ENCODE measurements at places on chromosomes 16 and 17.

- no peak for DNase-seq
Observed at GRCh38 chr16:61579195-61579594, 457.0 kb downstream of the CDH8 start.

- no peak for DNase-seq
Observed at GRCh38 chr16:66581246-66581952, 2.1 kb downstream of the CMTM2 start.

GRCh38 chr16:88456356-88457292 is 3.5 kb downstream of the ZFPM1 start:
- no peak for DNase-seq

DNA sequence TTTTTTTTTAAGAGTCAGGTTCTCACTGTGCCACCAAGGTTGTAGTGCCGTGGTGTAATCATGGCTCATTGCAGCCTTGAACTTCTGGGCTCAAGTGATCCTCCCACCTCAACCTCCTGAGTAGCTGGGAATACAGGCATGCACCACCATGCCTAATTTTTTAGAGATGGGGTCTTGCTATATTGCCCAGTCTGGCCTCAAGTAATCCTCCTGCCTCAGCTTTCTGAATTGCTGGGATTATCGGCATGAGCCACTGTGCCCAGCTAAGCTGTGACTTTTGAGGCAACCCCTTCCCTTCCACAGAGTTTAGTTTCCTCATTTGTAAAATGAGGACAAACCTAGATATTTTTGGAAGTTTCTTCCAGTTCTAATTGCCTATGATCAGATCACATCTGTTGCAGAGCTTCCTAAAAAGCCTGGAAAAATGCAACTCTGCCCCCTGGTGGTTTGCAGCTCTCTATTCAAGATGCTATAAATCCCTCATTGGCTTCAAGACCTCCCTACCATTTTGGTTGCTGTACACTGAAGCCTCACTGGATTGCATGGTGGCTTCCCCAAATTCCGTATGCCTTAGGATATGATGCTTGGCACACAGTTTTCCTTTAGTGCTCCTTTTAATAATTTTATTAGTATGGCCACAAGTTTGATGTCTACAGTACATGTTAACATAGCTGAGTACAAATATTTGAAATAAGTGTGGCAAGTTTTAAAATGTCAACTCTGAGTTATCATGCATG is 19.3 kb downstream of the GDE1 start:
- DNase-seq: peak; percentile 69

GRCh38 chr17:70190959-70191805 is 21.9 kb downstream of the KCNJ2 start:
- DNase-seq: no peak

DNA sequence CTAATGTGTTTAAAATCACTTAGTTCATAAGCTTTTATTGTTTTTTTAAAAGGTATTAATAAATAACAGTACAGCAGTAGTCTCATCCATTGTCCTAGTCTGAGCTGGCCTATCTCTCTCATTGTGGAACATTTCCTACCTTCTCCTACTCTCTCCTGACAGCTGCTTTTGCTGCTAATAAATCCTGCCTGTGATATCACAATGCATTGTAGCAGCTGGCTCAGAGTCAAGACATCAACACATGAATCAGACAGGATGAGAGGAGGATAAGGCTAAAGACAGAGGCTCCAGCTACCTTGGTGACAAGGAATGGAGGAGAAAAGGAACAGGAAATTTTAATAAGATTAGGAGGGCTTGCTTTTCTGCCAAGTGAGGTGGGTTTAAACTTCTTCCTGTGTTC is 626.1 kb downstream of the HS3ST4 start:
- DNase-seq: no peak

- no peak for DNase-seq
Observed at GRCh38 chr17:40545660-40546059, 19.6 kb downstream of the CCR7 start.

DNA sequence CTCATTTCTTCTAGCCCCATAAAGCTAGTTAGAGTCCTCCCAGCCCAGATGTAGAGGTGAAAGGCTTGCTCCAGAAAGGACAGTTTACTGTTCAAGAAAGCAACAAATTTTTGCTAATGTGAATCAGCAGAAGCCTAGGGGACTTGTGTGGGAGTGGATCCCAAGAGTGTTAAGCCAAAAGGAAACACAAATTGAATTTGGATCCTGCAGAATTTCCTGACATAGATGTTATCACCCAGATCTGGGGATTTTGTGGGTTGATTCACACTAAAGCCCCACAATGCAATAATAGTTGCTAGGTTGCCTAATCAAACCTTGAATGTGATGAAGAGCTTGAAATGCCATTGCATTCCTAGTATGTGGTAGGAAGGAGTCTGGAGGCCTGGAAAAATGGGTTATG is 135.2 kb upstream of the HS3ST3A1 start:
- no peak for DNase-seq

DNA sequence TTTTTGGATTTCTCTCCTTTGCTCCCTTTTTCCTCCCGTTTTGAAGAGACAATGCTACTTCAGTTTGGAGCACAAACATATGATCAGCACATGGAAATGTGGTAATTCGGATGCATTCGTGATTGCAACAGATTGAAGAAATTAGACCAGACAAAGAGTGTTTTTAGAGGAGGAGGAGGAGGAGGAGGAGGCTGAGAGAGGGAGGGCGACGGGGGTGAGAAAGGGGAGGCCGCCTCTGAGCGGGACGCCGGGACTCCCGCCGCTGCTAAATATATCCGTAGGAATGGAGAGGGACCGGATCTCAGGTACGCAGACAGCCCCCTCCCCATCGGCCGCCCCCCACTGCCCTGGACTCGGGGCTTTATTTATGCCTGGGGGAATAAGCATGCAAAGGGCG is 179.3 kb downstream of the SEC14L1 start:
- peak; percentile 81 for DNase-seq

- no peak for DNase-seq
Observed at GRCh38 chr16:56600398-56600999, 7.9 kb upstream of the MT2A start.

GRCh38 chr16:73610605-73611156 is 562.8 kb upstream of the ZFHX3 start:
- DNase-seq: no peak

GRCh38 chr16:24088767-24089166 is 167.4 kb upstream of the CACNG3 start:
- DNase-seq: no peak

GRCh38 chr17:11028349-11028748 is 190.5 kb upstream of the PIRT start:
- DNase-seq: no peak

- no peak for DNase-seq
Observed at GRCh38 chr16:55954906-55955305, 79.7 kb upstream of the CES5A start.

DNA sequence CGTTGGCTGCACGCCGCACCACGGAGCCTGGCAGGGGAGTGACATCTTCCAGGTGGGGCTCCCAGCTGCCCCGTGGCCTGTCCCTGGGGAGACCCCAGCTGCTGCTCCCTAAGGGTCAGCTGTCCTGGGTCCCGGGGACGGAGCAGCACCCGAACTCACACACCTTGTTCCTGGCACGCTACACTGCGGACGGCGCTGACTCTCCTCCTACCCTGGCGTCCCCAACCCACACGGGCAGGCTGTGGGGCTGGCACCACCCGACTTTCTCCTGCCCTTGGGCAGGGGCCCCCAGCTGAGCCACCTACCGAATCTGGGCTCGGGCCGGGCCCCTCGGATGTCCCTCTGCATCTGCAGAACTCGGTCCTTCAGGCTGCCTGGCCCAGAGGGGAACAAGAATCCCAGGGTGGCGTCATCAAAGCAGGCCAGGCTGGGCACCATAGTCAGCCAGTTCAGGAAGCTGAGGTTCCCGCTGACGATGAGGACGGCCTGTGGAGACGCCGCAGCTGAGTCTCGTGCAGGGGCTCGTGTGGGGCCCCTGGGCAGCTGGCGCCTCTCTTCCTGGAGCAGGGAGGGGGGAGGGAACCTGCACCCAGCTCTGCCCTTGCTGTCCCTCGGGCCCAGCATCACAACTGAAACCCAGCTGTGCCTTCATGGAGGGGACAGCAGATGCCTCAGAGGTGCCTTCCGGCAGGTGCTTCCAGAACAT is 70.5 kb upstream of the GNG13 start:
- peak; percentile 10 for DNase-seq

DNA sequence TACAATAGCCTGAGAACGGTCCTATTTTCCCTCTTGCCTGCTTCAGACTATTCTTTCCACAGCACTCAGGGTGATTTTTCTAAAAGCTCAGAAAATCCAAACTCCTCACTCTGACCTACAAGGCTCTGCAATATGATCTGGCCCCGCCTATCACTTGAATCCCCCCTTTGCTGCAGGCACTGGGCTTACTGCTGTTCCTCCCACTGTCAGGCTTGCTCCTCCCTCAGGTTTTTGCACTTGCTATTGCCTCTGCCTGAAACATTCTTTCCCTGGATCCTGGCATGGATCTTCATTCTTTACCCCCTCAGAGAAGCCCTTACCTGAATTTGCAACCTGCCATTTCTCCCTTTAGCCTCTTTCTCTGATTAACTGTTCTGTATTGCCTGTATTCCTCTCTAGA is 52.3 kb downstream of the RPGRIP1L start:
- DNase-seq: no peak

DNA sequence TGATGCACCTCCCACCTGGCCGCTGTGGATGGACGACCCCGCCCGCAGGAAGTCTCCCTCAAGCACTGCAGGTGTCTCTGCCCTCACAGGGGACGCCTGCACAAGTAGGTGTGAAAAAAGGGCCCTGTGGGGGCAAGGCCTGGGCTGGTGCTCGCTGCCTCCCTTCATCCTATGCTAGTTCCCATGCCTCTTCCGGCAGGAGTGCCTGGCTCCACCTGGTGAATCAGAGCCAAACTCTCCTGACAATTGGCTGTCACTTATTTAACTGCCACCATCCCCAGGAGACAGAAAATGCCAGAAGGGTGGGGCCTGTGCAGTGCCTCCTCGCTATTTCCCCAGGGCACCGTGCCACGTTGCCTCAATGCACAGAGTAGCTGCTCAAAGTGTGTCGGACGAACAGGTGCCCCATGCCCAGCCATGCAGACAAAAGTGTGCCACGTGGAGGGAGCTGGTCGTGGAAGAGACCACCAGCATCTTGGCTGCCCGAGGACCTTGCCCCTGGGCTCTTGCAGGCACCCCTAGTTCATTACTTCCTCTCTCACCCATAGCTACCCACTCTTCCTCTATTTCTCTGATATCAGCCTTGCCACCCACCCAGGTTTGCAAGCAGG is 170.7 kb downstream of the SEC14L1 start:
- no peak for DNase-seq

- DNase-seq: no peak
Observed at GRCh38 chr17:65553646-65554552, 7.5 kb downstream of the AXIN2 start.

DNA sequence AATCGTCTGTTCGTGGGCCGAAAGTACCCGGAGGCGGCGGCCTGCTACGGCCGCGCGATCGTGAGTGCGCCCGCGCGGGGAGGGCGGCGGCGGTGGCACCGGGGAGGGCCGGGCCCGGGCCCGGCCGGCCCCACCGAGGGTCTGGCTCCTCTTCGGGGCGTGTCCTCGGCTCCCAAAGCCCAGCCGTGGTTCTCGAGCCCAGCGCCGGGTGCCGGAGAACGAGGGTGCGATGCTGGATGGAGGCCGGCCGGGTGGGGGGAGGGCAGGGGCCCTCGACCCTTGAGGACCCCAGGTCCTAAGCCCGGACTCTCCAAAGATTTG is 375 bp downstream of the STUB1 start:
- no peak for DNase-seq

DNA sequence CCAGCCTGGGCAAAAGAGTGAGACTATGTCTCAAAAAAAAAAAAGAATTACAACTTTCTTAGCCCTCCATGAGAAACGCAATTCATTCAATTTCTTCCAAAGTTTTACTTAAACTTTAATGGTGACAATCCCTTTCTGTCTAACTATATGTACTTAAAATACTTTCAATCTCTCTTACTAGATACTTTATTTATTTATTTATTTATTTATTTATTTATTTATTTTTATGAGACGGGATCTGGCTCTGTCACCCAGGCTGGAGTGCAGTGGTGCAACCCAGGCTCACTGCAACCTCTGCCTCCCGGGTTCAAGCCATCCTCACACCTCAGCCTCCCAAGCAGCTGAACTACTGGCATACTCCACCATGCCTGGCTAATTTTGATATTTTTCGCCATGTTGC is 108.1 kb downstream of the SPAG9 start:
- no peak for DNase-seq

DNA sequence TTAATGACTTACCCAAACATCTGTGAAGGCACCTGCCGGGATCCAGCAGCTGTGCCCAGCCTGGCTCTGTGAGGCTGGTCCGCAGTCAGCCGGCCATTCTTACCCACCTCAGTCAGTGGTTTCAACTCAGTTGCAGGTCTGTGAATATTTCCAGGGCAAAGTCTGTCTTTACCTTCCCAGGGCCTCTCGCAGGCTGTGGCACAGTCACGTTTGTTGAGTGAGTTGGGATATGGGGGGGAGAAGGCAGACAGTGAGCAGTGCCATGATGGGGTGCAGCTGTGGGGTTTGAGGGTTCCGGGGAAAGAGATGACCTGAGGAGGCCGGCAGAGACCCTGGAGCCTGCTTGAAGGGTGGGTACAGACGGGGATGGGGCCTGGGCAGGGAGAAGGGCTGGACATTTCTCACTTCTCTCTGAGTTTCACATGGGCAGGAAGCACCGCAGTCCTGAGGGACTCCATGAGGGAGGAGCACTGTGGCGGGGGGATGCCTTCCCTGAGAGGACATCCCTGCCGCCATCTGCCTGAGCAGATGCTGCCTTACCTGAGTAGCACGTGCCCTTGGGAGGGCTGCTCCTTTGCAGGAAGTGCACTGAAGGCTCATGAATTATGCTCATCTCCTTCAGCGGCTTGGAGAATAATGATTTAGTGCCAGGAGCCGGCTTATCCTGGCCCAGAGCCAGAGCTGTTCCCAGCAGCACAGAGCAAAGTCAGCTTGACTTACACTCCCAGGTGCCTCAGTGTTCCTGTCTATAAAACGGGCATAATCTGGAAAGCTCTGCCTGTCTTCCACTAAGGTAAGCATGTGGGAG is 48.1 kb downstream of the KSR1 start:
- no peak for DNase-seq

GRCh38 chr16:24988129-24988518 is 27.0 kb downstream of the ARHGAP17 start:
- no peak for DNase-seq

DNA sequence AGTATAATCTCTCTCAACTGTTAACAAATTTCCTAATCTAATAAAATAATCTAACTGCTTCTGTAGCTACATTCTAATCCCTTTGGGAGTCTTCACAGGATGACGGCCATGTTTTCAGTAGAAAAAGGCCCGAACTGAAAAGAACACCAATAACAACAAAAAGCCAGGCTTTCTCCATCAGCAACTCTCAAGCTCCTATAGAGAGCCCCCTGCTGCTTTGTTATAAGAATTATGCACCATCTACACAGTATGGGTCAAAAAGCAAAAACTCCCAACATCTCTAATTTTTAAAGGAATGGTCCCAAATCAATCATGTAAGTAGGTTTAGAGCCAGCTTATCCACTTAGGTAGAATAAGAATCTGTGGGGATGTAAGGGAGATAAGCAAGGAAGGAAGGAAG is 163.6 kb upstream of the C17orf78 start:
- DNase-seq: no peak

Measured in HL-60 (cell line).